NCI-H1417 (cell line): ENCODE measurements at places on chromosomes 1 and 21.

DNA sequence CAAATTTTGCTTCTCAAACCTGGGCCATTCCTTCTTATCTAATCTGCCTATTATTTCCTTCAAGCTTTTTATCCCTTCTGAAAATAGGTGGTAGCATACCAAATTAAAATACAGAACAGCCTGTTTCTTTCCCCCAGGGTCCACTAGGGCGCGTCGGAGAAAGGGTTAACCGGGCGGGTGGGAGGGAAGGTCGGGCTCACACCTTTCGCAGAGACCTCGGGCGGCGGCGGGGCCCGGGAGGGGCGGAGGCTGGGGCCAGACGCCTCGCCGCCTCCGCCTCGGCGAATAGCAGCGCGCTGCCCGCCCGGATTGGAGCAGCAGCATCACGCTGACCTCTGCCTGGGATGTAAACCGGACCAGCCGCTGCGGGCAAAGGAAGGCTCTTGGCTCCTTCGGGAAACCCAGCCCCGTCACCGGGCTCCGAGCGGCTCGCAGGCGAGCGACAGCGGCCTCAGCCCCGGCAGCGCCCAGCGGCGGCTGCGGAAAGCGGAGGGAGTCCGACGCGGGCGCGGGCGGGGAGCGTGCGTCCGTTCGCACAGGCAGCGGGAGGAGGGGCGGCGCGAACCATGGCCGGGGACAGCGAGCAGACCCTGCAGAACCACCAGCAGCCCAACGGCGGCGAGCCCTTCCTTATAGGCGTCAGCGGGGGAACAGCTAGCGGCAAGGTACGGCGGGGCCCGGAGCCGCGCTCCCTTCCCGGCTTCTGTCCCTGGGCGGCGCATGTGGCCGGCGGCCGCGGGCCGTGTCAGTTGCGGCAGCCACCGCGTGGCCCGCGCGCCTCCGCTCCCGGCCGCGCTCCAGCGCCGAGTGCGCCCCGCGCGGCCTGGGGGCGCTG lies at the start of gene UCK2:
TSS of gene UCK2 (plus strand) at position 347 of the 835 bp plus-strand sequence. CDS start at position 567, 220 bp downstream.
- DNase-seq = peak; percentile 93

GRCh38 chr21:44644878-44645277 lies 1.3 kb upstream of the KRTAP10-11 start:
- DNase-seq = no peak

- DNase-seq = no peak
These were observed 150.6 kb downstream of the ZNF648 start for GRCh38 chr1:181910905-181911304.

DNA sequence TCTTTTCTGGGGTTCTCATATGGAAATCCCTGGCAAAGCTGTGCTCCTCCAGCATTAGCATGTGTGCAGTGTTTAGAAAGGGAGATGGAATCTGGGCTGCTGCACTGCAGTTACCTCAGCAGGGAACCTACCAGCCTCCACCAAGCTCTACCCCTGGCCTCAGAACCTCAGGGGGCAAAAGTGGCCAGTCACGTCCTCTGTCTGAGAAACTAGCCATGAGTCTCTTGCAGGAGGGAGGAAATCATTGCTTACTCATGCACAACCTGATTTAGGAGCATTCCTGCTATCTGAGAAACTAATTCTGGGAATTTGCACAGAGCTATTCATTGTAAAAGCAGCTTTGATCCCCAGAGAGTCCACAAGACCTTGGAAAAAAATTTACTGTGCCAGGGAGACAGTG lies 80.6 kb upstream of the IPO9 start:
- DNase-seq = no peak

- no peak for DNase-seq
These were observed 453 bp downstream of the CDKN2C start for GRCh38 chr1:50970509-50970887.

GRCh38 chr1:62209931-62210595 lies 15.4 kb downstream of the L1TD1 start:
- DNase-seq = no peak

GRCh38 chr1:237124856-237125462 lies 83.0 kb downstream of the RYR2 start:
- DNase-seq = peak; percentile 33

GRCh38 chr1:204384636-204385352 lies 25.1 kb upstream of the PLEKHA6 start:
- no peak for DNase-seq

- DNase-seq = peak; percentile 43
These were observed 65.3 kb upstream of the MAN1A2 start for GRCh38 chr1:117301901-117302300.

DNA sequence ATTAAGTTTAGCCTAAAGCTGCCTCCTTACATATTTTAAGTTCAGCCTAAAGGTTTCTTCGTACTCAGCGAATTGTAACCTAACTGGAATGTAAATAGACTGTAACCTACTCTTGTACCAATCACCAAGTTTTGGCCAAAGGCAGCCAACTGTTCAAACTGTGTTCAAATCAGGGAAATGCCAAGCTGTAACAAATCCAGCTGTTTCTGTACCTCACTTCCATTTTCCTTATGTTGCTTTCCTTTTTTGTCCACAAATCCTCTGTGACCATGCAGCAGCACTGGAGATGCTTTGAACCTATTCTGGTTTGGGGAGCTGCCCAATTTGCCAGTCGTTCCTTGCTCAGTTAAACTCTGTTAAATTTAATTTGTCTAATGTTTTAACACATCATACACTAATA lies 3.2 kb upstream of the APOBEC4 start:
- no peak for DNase-seq

DNA sequence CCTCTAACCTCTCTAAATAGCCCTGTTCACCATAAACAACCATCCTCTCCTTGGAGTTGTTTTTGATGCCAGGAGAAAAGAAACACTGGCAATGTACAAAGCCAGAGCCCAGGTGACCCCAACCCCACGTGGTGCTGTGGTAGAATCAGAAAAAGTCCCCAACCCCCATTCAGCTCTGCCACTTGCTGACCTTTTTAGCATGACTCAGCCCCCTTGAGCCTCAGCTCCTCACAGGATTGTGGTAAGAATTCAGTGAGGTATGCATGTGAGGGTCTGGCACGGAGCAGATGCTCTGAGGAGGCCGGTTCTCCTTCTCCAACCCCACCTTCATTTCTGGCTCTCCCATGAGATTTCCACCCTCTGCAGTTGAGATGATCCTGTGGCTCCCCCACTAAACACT lies 11.1 kb upstream of the CHI3L1 start:
- DNase-seq = no peak

DNA sequence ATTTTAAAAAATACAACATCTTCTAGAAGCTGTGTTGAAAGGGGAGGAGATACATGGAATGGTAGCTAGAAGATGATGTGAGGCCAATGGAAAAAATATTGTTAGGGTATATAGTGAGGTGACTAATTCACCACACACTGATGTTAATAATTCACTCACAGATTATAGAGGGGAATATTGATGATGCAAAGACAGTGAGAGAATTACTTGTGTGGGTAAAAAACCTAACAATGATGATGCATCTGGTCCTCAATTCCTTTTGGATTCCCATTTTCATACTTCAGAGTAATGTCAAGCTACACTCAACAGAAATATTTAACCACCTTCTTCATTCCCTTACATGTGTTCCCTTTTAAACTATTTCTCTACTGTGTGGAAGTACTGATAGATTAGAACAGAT lies 169.5 kb upstream of the DPYD start:
- no peak for DNase-seq

DNA sequence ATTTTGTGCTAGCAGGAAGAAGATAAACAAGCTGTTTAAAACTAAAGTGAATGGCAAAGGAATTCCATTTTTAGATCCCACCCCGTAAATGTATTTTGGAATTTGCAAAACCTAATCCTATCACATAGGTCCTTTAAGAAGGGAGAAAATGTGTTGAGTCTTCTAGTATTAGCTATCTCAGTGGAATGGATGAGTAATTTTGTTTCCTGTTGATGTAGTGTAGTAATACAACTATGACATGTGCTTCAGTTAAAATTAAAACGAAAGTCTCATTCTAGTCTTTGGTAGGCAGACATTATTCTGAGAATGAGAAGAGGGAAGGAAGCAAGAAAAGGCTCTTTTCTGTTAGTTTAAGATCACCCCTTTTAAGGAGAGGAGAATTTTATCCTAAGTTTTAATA lies 265.9 kb upstream of the C1orf105 start:
- no peak for DNase-seq

GRCh38 chr21:30515681-30516080 lies 13.7 kb upstream of the KRTAP19-5 start:
- peak; percentile 34 for DNase-seq

DNA sequence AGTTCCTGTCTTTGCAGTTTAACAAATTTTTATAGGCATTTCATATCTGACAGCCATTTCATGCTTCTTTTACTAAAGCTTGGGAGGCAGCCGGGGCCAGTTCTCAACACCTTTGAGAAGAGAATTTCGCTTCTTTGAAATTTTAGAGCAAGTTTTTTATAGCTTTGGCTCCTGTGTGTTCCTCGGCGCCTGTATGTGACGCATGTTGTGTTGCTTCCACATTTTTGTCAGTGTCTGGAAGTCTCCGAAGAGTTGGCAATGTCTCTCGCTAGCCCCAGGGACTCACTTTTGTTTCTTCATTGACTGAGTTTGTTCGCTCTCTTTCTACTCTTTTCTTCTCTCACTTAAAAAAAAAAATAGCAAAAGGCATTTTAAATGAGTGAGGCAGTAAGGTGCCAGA lies 386.9 kb upstream of the PLXNA2 start:
- DNase-seq = no peak
